ENCODE measurements at places on chromosomes 16 and 17.
A peak's percentile ranks its signal among the peaks of the same experiment; 100 is the strongest.

- peaks cover 9% of the 10 kb centered on the region for H3K36me3 ChIP-seq
- no peaks in the 10 kb centered on the region for H3K27me3 ChIP-seq
- no peaks in the 10 kb centered on the region for H3K4me1 ChIP-seq
These were observed 35.9 kb downstream of the STXBP4 start for GRCh38 chr17:55004484-55004883.

DNA sequence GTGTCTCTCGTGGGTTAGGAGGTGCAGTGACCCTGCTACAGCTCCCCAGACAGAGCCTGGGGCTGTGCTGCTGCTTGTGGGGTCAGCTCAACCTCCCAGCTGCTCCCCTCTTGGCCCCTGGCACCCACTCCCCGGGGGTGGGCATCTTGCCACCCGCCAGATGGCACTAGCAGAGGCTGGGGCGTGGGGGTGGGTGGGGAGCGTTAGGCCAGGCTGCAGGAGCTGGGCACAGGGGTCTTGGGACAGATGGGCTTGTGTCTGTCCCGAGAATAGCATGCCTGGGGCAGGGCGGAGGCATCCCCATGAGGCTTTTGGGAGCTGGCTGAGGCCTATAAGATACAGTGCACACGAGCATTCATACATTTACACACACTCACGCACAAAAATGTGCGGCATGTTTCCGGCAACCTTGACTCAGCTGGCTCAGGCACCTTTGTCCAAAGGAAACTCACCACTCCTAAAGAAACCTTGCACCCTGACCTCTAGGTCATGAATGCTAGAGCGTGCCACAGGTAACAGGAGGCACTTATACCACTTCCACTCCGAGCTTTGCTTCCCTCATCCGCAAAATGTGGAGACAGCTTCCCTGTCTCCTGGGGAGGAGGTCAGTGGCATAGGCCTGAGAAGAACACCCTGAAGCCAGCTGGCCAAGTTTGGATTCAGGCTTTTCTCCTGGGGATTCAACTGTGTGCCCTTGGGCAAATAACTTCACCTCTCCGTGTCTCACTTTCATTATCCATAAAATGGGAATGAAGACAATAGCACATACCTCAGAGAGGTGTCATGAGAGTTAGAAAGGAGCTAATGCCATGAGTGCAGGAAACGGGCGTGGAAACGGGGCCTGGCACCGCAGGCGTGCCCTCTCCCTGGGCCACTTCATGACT is 78.9 kb upstream of the LHX1 start:
- DNase-seq = no peak
- no peaks in the 10 kb centered on the region for H3K36me3 ChIP-seq
- no peak overlapping the region for H3K27ac ChIP-seq
- peaks cover 3% of the 10 kb centered on the region for H3K27me3 ChIP-seq
- no peak overlapping the region for H3K4me3 ChIP-seq

DNA sequence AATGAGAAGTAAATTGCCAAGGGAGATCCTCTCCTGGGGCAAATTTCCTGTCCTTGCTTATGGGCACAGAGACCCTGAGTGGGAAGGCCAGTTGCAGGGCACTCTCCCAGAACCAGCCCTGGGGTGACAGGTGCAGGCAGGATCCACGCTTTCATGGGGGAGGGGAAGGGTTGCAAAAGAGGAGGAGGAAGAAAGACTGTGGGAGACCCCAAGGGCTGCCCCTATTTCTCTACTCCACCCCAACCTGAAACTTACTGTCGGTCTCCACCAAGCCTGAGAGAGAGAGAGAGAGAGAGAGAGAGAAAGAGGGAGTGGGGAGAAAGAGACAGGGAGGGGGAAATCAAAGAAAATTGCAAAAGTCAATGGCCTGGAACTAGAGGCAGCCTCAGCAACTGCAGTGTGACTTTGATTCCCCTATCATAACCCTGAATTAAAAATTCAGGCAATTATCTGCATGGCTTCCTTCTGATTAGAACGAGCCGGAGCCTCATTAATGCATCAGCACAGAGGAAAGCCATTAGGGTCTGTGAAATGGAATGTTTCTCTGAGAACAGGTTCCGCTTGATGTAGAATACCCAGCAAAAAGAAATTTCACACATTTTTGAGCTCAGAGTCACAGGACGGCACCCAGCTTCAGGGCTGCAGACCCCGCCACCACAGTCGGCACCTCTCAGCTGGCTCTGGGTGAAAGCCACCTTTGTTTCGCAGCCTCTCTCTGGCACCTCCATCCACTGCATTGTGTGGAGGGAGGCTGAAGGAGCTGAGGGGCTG is 45.1 kb upstream of the HNF1B start:
- no peak for DNase-seq
- no peaks in the 10 kb centered on the region for H3K36me3 ChIP-seq
- H3K4me3 ChIP-seq = no peak overlapping the region
- H3K4me1 ChIP-seq = peaks cover 4% of the 10 kb centered on the region
- H3K27me3 ChIP-seq = peaks cover 15% of the 10 kb centered on the region

- no peak for DNase-seq
- peaks cover 28% of the 10 kb centered on the region for H3K4me1 ChIP-seq
- no peak overlapping the region for H3K27ac ChIP-seq
- no peaks in the 10 kb centered on the region for H3K27me3 ChIP-seq
- no peaks in the 10 kb centered on the region for H3K36me3 ChIP-seq
These were observed 353.9 kb upstream of the C16orf82 start for GRCh38 chr16:26712876-26713275.

- H3K27ac ChIP-seq = peak overlapping the region; percentile 21
- H3K4me1 ChIP-seq = peaks cover 32% of the 10 kb centered on the region
- no peaks in the 10 kb centered on the region for H3K36me3 ChIP-seq
- no peak for DNase-seq
These were observed 70.6 kb downstream of the AMFR start for GRCh38 chr16:56354746-56355145.

GRCh38 chr16:23423496-23424049 is 29.4 kb downstream of the COG7 start:
- H3K36me3 ChIP-seq = peaks cover 8% of the 10 kb centered on the region
- H3K27ac ChIP-seq = no peak overlapping the region
- H3K27me3 ChIP-seq = no peaks in the 10 kb centered on the region
- no peak overlapping the region for H3K4me3 ChIP-seq

GRCh38 chr17:75723171-75723930 is 2.1 kb downstream of the ITGB4 start:
- H3K27ac ChIP-seq = no peak overlapping the region
- no peak overlapping the region for H3K4me3 ChIP-seq
- H3K36me3 ChIP-seq = no peaks in the 10 kb centered on the region
- H3K4me1 ChIP-seq = no peaks in the 10 kb centered on the region

DNA sequence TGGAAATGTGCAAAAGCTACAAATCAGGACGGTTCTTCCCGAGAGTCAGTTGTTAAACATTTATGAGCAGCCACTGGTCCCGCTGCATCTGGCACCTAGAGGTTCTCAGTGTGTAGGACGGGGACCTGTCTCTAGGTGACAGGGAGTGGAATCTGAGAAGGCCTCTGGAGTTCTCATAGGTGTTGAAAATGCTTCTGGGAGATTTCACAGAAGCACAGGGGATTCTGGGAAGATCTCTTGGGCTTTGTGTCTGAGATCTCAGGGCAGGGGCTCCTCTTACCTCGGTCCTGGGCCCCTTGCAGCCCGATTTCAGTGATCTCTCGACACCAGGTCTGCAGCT is 8.9 kb downstream of the ALOX15 start:
- H3K4me3 ChIP-seq = no peak overlapping the region
- no peak overlapping the region for H3K27ac ChIP-seq
- DNase-seq = no peak
- no peaks in the 10 kb centered on the region for H3K4me1 ChIP-seq
- H3K36me3 ChIP-seq = no peaks in the 10 kb centered on the region

- no peak overlapping the region for H3K4me3 ChIP-seq
- no peaks in the 10 kb centered on the region for H3K27me3 ChIP-seq
- H3K4me1 ChIP-seq = peaks cover 6% of the 10 kb centered on the region
These were observed 27.7 kb downstream of the WWOX start for GRCh38 chr16:78127130-78127529.

DNA sequence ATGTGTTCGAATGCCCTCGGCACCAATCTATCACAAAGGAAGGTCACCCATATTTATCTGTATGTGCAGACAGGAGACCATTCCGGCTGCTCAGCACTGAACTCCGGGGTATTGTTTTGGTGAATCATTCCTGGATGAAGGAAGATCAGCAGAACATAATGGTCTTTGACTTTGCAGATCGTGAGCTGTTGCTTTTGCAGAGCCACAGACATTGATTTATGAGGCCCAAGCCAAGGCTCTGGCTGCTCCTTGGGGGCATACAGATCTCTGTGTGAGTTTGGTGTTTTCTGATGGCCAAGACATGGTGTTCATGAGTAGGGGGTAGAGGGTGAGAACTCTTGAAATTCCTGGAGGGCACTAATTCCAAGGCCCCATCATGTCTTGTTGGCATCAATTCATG is 458.8 kb upstream of the HSBP1 start:
- H3K27ac ChIP-seq = no peak overlapping the region
- H3K36me3 ChIP-seq = no peaks in the 10 kb centered on the region
- DNase-seq = no peak
- no peak overlapping the region for H3K4me3 ChIP-seq

- no peaks in the 10 kb centered on the region for H3K27me3 ChIP-seq
- peaks cover 7% of the 10 kb centered on the region for H3K4me1 ChIP-seq
- no peak for DNase-seq
- no peak overlapping the region for H3K4me3 ChIP-seq
These were observed 36.5 kb downstream of the FANCA start for GRCh38 chr16:89779909-89780305.

DNA sequence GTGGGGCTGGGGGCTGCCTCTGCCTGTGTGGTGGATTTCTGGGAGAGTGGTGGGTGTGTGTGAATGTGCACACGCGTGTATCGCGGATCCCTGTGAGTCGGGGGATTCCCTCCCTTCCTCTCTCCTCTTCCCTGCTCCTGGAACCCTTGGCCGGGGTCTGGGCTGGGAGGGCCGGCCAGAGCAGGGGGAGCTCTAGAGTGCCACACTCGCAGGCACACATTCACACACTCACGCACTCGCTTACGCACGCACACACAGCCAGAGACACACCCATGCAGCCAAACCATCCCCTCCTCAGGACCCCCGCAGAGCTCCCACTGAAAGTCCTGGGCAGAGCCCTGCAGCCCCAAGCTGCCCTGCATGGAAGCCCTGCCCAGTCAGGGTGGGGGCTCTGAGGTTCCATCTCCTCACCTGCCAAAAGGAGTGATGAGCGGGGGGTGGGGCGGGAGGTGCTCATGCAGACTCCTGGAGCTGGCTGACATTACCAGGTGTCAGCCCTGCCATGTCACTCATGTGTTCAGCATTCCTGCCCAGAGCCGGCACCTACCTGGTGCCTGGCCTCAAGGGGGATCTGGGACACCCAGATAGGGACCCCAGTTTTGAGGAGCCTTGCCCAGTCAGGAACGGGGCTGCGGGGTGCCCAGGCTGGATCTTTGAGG is 1.9 kb downstream of the NECAB2 start:
- peak overlapping the region; percentile 78 for H3K4me3 ChIP-seq
- no peaks in the 10 kb centered on the region for H3K4me1 ChIP-seq
- peaks cover 11% of the 10 kb centered on the region for H3K27me3 ChIP-seq
- no peak overlapping the region for H3K27ac ChIP-seq
- H3K36me3 ChIP-seq = no peaks in the 10 kb centered on the region
- DNase-seq = no peak

DNA sequence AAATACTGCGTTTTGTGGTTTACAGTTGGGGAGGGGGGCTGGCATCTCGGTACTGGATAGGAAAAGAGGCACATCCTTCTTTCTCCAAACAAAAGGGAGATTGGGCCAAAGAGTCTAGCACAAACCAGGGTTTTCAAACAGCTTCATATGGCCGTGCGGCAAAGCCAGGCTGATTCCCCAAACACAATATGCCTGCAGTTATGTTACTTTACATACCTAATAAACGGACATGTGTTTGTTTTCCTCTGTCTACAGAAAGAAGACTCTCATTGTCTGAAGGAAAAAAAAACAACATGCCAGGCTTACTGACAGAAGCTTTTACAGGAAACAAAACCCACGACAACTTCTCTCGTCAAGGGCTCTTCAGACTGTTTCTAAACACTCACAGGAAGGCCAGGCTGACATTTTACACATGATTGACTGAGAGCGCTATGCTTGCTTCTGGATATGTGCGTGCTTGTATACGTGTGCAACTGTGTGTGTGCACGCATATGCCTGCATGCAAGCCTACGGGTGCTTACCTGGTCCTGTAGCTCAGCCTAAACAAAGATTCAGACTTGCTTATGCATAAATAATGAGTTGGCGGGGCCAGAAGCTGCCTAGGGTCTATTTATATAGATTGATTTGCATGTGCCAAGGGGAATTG is 461.0 kb upstream of the C16orf82 start:
- no peaks in the 10 kb centered on the region for H3K27me3 ChIP-seq
- H3K36me3 ChIP-seq = no peaks in the 10 kb centered on the region
- no peak overlapping the region for H3K27ac ChIP-seq
- peaks cover 7% of the 10 kb centered on the region for H3K4me1 ChIP-seq
- no peak overlapping the region for H3K4me3 ChIP-seq

DNA sequence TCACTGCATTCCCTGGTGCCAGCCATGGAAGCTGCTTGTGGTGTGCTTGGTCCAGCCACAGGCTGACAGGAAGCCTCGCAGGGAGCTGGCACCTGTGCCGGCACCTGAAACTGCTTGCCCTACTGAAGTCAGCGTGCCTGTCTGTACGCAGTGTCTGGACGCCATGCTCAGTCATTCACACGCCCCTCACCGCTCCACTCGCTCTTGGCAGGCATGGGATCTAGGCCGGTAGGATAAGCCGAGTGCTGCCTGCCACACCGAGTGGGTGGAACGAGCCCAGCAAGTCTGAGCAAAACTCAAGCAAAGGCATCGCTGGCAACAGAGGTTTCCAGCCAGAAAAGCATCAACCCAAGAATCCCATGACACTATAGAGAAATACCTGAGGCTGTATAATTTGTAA is 350.6 kb downstream of the CDH11 start:
- no peaks in the 10 kb centered on the region for H3K4me1 ChIP-seq
- no peak overlapping the region for H3K27ac ChIP-seq
- no peak for DNase-seq
- no peaks in the 10 kb centered on the region for H3K27me3 ChIP-seq

- no peak overlapping the region for H3K27ac ChIP-seq
- H3K27me3 ChIP-seq = peaks cover 20% of the 10 kb centered on the region
- no peak for DNase-seq
- H3K4me1 ChIP-seq = peaks cover 16% of the 10 kb centered on the region
These were observed 26.7 kb upstream of the ITGA3 start for GRCh38 chr17:50029185-50029584.

- no peaks in the 10 kb centered on the region for H3K27me3 ChIP-seq
- peak; percentile 94 for DNase-seq
- H3K4me3 ChIP-seq = no peak overlapping the region
- no peak overlapping the region for H3K27ac ChIP-seq
- H3K4me1 ChIP-seq = no peaks in the 10 kb centered on the region
These were observed 306.9 kb upstream of the RBFOX1 start for GRCh38 chr16:7025616-7026190.
